ENCODE measurements at places on chromosomes 12 and 14.

- no peak for DNase-seq
Observed at GRCh38 chr12:45324391-45324790, 108.5 kb downstream of the ANO6 start.

- no peak for DNase-seq
Observed at GRCh38 chr14:95495538-95496025, 20.9 kb downstream of the SYNE3 start.

DNA sequence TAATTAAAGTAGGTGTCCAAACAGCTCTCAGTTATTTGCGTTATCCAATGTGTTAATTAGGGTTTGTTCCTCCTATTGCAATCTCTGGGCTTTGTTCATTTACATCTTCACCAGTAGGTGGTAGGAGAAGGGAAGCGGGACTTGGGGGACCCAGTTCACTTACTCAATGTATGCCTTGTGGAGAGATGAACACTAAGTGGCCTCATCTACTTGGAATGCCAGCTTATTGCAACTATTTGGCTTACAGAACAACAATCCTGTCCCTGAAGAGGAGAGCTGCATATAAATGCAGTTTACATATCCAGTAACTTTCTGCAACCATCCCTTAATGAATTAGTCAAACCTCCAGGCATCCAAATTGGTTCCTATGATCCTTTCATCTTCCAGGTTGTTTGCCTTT, 417.1 kb upstream of the CCDC196 start:
- DNase-seq, result no peak

DNA sequence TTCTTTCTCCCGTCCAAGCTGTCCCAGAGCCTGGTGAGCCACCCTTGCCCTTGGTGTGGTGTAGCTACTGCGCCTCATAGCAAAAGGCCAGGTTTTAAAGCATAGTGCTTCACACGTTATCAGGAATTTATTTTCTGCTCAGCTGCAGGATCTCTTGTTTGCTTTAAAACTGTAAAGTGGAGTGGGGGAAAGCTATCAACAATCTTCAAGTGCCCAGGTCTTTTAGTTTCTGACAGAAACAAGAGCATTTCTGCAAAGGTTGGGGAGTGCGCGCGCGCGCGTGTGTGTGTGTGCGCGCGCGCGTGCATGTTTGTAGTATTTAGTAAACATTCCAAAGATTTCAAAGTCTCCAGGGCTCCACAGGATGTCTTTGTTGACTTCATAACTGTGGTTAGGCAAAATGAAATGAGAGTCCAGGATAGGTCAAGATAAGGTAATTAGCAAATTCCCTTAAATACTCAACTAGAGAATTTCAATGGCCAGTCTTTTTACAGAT, 45.5 kb downstream of the EML1 start:
- DNase-seq, result no peak

DNA sequence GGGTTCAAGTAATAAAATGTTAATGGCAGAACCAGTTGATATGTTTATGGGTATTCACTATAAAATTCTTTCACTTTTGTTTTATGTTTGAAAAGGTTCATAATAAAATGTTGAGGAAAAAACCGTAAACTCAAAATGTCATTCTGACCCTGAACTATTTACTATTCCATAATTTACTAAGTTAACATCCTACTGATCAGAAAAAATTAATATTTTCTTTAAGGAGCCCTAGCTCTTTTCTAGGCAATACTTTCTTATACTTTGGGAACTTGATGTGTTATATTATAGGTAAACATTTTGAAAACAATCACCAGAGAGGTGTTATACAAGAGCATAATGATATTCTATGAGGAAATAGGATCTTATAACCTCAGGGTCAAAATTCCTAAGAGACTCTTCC, 334.6 kb downstream of the ZFP36L1 start:
- DNase-seq, result no peak

DNA sequence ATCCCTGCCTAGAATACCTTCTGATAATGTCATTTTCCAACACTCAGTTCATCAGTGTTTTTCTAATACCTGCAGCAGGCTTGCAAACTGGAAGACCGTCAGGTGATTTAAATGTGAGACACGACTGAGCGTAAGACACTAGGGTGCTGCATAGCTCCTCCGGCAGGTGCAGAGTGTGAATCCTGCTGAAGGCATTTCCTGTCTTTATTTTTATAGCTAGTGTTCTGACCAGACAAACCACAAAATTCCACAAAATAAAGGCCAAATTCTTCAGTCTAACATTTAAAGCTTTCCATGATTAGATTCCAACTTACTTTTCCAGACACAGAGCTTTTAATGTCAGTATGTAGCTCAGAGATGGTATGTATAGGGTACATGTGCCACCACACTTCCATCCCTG, 70.7 kb downstream of the BBS10 start:
- peak; percentile 66 for DNase-seq

DNA sequence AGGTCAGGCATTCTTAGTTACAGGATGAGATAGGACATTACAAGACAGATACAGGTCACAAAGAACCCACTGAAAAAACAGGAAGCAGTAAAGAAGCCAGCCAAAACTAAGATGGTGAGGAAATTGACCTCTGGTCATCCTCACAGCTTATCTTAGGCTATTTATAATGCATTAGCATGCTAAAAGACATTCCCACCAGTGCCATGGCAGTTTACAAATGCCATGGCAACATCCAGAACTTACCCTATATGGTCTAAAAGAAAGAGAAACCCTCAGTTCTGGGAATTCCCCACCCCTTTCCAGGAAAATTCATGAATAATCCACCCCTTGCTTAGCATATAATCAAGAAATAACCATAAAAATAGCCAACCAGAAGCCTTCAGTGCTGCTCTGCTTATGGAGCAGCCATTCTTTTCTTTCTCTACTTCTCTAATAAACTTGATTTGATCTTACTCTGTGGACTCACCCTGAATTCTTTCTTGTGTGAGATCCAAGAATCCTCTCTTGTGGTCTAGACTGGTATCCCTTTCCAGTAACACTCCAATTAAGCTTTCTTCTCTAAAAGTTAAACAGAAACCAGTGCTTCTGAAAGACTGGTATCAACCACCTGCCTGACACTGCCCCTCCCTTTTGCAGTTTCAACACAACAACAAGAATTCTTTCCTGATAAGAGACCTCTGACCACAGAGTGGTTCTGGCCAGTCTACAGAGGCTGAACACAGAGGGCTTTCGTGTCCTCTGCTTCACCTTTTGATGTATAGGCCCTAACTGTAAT, 86.9 kb downstream of the BCAT1 start:
- no peak for DNase-seq

GRCh38 chr14:28784096-28785048, 17.8 kb downstream of the FOXG1 start:
- no peak for DNase-seq

- DNase-seq, result no peak
Observed at GRCh38 chr14:30541318-30541717, 17.6 kb upstream of the G2E3 start.

DNA sequence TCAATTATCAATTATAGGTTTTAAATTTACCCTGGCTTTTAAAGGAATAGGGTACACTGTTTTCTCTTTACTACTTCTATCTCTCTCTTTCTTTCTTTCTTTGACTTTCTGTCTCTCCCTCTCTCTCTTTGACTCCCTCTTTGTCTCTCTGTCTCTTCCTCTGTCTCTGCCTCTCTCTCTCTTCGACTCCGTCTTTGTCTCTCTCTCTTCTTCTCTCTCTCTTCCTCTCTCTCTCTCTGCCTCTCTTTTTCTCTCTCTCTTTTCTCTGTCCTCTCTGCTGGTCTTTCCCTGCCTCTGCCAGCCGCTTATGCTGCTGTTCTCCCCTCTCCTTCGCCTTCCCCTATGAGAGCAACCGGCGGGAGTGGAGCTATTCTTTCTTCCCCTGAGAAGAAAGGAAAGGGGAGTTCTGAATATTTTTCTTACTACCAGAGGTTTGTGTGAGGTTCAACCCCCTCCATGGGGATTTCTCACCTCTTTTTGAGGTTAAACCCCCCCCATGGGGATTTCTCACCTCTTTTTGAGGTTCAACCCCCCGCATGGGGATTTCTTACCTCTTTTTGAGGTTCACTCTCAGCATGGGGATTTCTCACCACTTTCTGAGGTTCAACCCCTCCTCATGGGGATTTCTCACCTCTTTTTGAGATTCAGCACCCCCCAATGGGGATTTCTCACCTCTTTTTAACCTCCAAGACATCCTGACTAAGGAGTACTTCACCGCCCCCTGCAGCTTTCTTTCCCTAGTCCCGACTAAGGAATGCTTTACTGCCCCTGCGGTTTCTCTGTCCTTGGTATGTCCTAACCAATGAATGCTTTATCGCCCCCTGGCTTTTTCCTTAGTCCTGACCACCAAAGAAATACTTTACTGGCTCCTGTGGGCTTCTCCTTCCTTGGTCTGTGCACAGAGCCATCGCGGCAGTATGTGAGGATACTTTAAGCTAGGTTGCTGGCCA, 27.4 kb upstream of the DDHD1 start:
- no peak for DNase-seq

GRCh38 chr12:72057330-72057914, 118.8 kb downstream of the TPH2 start:
- no peak for DNase-seq

GRCh38 chr12:81962126-81962856, 203.1 kb upstream of the PPFIA2 start:
- DNase-seq, result no peak

- DNase-seq, result no peak
Observed at GRCh38 chr12:103778781-103779180, 62.3 kb downstream of the NT5DC3 start.

- no peak for DNase-seq
Observed at GRCh38 chr14:38209572-38210557, 2.2 kb downstream of the SSTR1 start.

DNA sequence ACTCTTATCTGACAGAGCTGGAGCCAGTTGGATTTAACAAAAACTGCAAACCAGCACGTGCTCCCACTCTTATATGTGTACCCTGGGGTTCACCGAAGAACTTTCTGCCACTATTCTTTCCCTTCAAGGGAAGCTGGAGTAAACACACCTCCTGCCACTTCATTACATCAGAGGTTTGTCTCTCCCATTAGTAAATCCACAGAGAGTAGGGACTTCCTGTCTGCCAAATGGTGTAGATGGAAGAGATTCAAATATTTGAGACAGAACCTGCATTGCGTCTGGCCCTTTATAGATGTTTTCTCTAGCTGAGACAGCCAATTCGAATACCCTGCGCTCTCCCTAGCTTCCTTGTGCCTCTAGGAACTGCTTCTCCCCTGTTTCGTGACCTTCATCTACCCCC, 29.1 kb upstream of the AEBP2 start:
- DNase-seq, result no peak

GRCh38 chr12:119665164-119665929, 2.6 kb upstream of the PRKAB1 start:
- no peak for DNase-seq

GRCh38 chr14:54761835-54762234, 140.8 kb downstream of the GCH1 start:
- no peak for DNase-seq

DNA sequence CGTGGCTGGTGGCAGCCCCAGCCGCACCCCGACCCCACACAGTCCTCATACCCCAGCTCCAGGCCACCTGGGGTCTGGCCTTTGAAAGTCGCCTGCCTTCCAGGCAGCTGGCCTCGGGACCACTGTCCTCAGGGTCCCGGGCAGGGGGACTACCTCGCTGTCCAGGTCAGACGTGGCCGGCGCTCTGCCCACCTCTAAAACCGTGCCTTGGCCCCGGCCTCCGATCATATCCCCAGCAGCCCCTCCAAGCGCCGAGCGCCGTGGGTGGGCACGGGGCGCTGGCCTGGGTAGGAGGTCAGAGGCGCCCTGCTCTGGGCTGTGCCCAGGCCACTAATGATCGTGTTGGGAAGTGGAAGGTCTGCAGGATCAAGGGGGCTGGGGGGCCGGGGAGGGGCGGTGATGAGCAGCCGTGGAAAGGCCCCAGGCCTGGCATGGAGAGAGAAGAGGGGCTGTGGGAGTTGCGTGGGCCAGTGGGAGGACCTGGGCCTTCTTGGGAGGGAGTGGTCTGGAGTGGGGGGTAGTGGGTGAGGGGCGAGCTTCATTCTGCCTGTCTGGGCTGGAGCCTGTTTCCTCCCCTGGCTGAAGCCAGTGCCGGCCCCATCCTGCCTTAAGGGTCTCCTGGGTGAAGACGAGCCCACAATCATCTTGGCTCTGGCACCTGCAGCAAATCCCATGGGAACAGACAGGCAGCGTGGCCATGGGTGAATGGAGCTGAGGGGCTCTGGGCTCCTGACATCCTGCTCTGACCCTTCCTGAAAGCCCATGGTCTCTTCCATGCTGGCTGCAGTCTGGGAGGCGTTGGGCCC, 4.9 kb downstream of the TMEM121 start:
- DNase-seq, result no peak

DNA sequence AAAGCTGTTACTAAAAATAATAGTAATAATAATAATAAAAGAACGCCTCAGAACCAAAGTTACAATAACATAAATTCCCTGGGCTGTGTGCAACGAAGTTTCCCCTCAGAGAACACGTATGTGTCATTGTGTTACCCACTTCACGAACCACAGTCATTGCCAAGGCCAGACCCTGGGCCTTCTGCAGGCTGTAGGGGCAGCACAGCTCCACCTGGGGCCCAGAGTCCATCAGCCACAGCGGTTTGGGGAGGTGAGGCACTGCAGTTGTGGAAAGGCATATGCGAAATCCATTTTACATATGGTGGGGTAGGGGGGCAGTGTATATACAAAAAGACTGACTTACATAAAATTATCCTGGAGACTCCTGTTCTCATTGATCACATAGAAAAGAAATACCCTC, 56.1 kb downstream of the ESR2 start:
- DNase-seq, result no peak

- DNase-seq, result no peak
Observed at GRCh38 chr14:70113211-70113610, 75.5 kb downstream of the SLC8A3 start.

DNA sequence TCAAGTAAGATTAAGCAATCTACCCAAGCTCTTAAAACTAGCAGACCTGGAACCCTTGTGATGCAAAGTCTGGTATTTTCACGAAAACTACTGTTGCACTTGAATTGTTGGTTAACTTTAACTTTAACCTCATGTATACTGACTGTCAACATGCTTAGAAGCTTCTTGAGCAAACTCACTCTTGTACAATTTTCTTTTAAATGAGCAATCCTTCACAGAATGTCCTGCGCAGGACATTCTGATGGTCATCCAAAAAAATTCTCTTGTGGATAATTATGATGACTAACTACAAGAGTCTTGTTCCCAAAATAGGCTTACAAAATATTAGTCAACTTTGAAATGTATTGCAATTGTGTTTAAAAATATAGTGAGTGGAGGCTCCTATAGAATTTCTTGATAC, 54.0 kb upstream of the PDE3A start:
- DNase-seq, result no peak
